ENCODE measurements at places on chromosomes 3 and 15.

DNA sequence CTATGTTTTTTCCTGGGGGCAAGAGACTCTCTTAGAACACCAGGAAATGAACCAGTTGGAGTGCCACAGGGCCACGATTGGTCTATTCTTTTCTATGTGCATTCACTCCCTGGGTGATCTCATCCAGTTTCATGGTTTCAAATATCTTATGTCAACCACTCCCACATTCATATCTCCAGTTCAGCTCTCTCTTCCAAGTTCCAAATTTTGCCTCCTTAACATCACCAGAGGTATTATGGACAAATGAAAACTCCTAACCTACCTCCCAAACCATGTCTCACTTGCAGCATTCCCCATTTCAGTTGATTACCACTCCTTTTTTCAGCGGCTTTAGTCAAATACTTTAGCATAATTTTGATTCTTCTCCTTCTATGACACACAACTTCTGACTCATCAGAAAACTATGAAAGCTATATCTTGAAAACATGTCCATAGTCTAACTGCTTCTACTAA lies 203.1 kb upstream of the SEMA6D start:
- no peak for DNase-seq

GRCh38 chr3:155131104-155131503 lies 51.0 kb downstream of the MME start:
- DNase-seq = no peak

DNA sequence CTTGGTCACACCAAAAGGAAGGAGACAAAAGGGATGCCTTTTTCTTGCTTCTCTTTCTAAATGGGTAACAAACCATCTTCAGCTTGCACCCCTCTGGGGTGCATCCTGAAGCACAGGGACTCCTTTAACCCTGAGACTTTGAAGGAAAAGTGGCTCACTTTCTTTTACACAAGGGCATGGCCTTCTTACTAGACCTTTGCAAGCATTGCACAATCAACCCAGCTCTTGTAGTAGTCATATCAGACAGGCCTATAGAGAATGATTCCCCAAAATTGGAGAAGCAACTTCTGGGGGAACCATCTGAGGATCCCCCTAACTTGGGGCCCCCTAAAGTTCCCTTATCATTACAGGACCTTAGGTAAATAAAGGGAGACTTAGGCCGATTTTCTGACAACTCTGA lies 56.1 kb upstream of the GK5 start:
- DNase-seq = no peak

DNA sequence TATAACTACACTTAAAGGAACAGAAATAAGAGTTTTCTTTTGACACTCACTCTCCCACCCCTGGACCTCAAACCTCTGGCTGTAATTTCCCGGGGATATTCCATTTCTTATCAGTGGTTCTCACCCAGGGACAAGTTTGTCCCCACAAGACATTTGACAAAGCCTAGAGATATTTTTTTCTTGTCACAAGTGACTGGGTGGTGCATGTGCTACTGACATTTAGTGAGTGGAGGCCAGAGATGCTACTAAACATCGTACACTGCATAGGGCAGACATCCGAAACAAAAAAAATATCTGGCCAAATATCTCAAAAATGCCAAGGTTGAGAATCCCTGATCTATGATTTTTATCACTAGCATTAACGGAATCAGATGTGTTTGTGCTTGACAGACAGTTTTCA lies 168.0 kb upstream of the FRMD4B start:
- no peak for DNase-seq

GRCh38 chr3:138608322-138609135 lies at the start of gene FAIM:
Gene FAIM (plus strand): TSS chr3:138608771. CDS start chr3:138619727, 10,956 bp downstream.
- peak; percentile 33 for DNase-seq

GRCh38 chr3:172303181-172303580 lies 145.1 kb downstream of the GHSR start:
- no peak for DNase-seq
